ENCODE measurements at places on chromosomes 11 and 22.

DNA sequence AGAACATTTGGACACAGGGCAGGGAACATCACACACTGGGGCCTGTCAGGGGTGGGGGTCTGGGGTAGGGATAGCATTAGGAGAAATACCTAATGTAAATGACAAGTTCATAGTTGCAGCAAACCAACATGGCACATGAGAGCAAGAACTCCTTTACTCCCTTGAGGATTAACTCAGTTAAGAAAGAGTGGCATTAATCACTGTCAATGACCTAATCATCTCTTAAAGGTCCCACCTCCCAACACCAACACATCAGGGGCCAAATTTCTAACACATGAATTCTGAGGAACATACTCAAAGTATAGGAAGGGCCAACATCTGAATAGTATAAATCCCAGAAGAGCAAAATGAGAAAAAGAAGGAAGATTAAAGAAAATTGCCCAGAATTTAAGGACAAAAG is 272.9 kb downstream of the SWAP70 start:
- no peak for DNase-seq

GRCh38 chr11:122048401-122048800 is 67.6 kb downstream of the BLID start:
- DNase-seq = no peak

GRCh38 chr22:17192186-17192585 is 27.0 kb downstream of the ADA2 start:
- DNase-seq = no peak

DNA sequence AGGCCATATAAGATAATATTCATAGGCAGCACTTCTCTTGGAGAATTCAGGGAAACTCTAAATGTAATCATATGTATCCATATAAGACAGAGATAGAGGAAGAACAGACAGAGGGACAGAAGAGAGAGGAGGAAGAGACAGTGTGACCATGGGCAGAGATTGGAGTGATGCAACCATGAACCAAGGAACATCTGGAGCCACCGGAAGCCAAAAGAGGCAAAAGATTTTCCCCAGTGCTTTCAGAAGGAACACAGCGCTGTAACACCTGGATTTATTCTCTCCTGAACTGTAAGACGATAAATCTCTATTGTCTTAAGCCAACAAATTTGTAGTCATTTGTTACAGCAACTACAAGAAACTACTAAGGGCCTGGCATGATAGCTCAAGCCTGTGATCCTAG is 57.7 kb downstream of the GAB2 start:
- no peak for DNase-seq

DNA sequence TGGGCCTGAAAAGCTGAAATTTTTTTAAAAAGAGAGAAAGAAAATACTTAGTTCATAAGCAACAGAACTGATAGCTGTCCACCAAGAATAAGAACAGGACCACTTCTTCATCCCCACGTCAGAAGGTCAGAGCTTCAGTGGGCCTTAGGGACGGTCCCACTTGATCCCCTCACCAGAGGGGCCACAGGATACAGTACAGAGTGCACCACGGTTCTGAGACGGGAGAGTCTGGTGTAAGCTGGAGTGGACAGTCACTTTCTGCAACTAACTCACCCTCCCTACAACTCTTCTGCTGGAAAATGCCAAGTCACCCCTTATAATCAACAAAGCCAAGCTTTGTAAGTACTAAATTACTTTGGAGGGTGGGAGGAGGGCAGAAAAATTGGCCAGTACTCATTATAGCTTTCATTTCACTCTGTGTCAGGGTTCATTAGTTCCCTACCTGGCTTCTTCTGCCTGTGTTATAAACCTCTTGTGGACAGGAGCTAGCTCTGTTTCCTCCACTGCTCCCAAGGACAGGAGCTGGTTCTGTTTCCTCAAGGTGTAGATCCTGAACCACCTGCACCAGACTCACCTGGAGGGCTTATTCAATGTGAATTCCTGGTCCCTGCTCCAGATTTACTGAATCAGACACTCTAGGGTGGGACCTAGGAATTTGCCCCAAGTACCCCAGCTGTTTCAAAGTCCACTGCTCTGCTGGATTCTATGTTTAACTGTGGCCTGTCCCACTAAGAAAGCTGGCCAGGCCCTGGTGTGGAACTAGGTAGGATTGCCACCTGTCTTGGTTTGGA is 39.6 kb downstream of the SCGB1A1 start:
- no peak for DNase-seq

Measured in activated naive CD4-positive, alpha-beta T cell (primary cell).